ENCODE measurements at places on chromosomes 5 and 9.

- no peak for DNase-seq
These were observed 201.7 kb upstream of the OTULINL start for GRCh38 chr5:14379739-14380497.

- DNase-seq, result no peak
These were observed 82.8 kb downstream of the GTF3C4 start for GRCh38 chr9:132752877-132753592.

GRCh38 chr5:1552521-1553255, 28.9 kb upstream of the LPCAT1 start:
- no peak for DNase-seq

- DNase-seq, result no peak
These were observed 44.4 kb upstream of the FER start for GRCh38 chr5:108703313-108703712.

DNA sequence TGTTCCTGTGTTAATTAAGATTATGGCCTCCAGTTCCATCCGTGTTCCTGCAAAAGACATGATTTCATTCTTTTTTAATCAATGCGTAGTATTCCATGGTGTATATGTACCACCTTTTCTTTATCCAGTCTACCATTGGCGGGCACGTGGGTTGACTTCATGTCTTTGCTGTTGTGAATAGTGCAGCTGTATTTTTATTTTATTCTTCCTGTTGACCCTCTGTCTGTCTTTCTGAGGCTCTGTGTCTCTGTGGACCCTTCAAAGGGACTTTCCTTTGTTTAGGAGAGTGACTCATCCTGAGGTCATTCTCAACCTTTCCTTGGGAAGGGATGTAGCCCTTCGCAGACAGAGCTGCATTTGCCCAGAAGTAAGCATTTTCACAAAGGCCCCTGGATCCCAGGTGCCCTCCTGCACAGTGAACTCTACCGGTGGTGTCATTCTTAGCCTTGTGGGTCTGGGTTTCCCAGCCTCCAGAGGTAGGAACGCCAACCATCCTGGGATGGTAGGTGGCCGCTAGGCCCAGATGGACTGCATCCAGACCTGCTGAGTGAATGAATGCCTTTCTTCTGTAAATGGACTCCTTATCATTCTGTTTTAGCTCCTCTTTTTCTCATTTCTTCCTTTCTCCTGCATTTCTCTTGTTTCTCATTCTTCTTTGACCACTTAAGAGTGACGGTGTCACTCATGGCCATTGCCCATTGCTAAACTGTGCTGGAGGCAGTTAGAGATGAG, 22.4 kb downstream of the TRIO start:
- DNase-seq, result peak; percentile 66

GRCh38 chr5:137666901-137667300, 69.0 kb downstream of the KLHL3 start:
- no peak for DNase-seq

DNA sequence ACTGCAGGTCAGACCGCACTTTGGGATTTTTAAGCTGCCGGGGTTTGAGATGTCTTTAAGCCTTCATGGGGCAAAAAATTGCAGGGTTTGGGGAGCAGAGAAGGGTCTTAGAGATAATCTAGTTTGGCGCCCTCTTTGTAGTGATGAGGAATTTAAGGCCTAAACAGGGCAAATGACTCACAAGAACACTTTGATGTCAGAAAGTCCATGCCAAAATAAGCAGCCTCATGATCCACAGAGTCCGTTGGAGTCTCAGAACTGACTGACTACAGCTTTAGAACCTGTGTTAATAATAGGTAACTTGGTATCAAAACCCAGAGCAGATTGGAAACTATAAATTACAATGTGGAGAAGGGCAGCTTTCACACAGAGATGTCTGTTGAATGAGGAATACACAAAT, 35.9 kb upstream of the PTGS1 start:
- DNase-seq, result no peak

- DNase-seq, result no peak
These were observed 286.4 kb upstream of the ISL1 start for GRCh38 chr5:51096859-51097258.

DNA sequence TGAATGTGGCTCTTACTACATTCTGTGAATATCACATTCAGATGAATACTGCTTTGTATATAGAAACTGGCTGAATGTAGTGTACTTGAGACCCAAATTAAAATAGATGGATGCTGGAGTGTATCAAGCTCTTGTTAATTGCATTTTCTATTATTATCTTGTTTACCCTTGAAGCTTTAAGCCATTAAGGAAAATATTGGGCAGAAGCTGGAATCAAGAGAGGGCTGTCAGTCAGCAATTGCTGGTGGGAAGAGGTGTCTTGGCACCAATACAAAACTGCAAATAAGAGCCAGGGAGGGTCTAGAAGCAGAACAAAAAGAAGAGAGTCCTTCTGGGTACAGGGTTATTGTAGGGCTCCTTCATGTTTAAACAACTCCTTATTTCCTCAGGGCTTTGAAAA, 38.8 kb downstream of the MUSK start:
- DNase-seq, result no peak

DNA sequence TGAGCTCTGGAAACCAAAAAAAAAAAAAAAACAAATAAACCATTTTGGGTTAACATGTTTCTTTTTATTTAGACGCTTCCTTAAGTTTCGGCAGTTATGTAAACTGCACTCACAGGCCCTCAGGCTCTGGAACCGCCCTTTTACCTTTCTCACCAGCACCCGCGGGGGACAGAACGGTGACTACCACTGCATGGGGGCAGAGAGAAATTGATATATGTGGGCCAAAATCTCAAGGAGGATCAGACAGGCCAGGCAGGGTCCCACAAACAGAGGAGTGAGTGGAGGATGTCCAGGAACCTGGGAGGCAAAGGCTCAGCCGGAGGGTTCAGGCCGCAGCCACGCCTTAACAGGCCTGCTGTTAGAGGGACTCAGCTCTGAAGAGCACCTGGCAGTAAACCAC, 54.4 kb downstream of the IRX2 start:
- DNase-seq, result no peak

GRCh38 chr5:56200971-56201666, 32.0 kb downstream of the ANKRD55 start:
- DNase-seq, result peak; percentile 73

GRCh38 chr5:111398013-111398412, 114.3 kb downstream of the STARD4 start:
- DNase-seq, result no peak

DNA sequence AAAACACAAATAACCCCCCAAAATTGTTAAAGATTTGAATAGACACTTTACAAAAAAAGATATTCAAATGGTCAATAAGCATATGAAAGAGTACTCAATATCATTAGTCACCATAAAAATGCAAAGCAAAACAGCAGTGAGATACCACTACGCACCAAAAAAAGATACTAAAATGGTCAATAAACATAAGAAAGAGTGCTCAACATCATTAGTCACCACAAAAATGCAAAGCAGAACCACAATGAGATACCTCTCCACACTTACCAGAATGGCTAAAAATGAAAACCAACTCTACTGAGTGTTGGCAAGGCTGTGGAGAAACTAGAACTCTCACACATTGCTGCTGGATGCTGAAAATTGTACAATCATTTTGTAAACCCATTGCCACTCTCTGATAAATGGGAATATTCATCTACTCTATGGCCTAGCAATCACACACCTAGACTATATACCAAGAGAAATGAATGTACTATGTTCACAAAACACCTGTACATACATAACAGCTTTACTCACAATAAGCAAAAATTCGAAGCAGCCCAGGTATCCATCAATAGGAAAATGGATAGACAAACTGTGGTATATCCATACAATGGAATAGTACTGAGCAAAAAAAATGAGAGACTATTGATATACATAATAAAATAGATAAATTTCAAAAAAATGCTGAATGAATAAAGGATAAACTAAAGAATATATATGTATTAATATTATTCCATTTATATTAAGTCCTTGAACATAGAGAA, 205.0 kb upstream of the DAPK1 start:
- peak; percentile 66 for DNase-seq

- peak; percentile 21 for DNase-seq
These were observed 353.2 kb downstream of the PRR16 start for GRCh38 chr5:120817044-120817985.

DNA sequence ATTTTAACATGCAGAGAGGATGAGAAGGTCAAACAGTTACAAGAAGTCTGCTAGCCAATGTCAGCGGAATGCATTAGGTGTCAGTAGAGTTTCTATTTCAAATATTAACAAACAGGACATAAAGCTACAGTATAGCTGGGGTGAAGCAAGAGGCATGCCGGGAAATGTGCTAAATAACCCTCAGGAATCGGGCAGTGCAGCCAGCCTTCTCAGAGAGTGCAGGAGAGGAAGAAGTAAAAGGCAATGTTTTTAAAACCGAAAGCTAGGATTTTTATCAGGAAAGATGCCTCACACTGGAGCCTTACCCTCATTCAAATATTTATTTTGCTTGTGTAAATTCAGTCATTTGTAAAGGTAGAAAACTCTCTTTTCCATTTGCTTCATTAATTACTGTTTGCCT, 59.1 kb upstream of the SH3GL2 start:
- DNase-seq, result peak; percentile 2

GRCh38 chr5:142548739-142549275, 137.1 kb downstream of the FGF1 start:
- peak; percentile 93 for DNase-seq
